Activated T-cell treated with anti-CD3 and anti-CD28 coated beads, Interleukin-2, amount 50 U/mL, for 72 hours (primary cell): ENCODE measurements at places on chromosomes 2 and 18.

DNA sequence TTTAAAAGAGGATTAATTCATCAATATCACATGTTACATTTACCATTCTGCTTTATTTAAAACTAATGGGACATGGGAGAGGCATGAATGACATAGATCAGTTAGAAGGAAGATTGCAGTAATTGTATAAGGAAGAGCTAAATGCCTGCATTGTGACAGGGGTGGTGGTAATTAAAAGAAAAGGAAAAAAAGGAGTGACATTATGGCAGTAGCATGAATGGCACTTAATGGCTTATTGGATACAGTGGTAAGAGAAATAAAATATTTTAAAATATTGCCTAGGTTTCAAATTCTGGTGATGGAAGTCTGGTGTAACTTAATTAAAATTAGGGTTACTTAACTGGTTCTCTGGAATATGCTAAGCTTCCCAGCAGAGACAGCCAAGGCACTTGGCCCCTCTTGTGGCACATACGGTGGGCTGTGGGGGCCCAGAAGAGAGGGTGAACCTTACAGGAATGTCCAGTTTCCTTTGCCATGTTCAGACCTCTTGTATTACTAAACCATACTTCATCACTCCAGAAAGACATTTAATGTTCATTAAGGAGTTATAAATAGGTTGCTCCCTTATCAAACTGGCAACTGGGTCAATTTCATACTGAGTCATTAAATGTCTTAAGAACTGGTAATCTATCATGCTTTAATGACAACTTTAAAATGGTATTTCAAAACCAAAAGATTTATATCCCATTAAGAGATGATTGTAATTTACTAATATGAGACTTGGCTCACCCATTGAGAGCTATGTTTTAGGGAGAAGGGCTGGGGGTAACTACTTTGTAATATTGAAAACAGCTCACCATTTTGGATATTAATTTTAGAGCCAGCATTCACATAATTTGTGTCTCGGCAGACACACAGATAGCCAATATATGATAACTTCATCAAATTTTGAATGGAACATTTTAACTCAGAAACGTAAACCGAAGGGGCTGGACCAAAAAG lies 798.9 kb upstream of the PIK3C3 start:
- no peak for DNase-seq

- peak; percentile 56 for DNase-seq
Observed at GRCh38 chr2:68715353-68716041, 19.1 kb upstream of the ARHGAP25 start.

- DNase-seq, result no peak
Observed at GRCh38 chr2:219362524-219363164, 25.1 kb downstream of the DNPEP start.

GRCh38 chr2:62309465-62310091 lies 113.7 kb downstream of the B3GNT2 start:
- DNase-seq, result peak; percentile 53

GRCh38 chr18:26809346-26809745 lies 56.2 kb downstream of the AQP4 start:
- DNase-seq, result no peak

- DNase-seq, result no peak
Observed at GRCh38 chr2:239938651-239939486, 86.3 kb downstream of the NDUFA10 start.

DNA sequence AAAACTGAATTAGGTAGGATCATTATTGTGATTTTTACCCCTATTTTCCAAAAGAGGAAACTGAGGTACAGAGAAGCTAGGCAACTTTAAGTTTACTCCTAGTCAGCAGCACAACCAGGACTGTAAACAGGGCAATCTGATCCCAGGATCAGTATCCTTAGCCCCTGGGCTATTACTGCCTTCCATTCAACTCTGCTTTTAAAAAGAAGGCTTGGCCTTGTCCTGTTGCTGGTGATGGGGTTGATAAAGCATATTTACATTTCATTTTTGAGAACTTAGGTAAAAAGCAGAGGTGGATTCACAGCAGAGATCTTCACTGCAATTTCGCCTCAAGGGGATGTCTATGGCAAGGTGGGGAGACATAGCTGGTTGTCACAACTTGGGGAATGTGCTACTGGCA lies 148.5 kb downstream of the GALNT14 start:
- no peak for DNase-seq

DNA sequence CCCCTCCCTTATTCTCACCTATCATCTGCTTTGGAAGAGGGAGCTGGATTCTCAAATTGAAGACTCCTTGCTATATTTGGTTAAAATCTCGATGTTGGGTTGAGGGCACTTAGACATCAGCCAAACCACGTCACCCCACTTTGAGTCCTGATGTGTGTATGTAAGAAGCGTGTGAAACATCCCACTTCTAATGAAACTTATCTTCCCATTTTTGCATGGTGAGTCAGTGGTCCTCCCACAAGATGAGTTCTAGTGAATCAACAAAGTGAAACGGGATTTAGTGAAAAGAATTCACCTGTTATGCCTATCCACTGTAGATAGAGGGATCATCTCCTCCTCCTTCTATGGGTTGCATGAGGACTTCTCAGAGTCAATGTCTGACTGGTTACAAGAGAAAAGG lies 51.4 kb upstream of the SPRED2 start:
- no peak for DNase-seq

GRCh38 chr2:27093430-27094352 lies 7.1 kb downstream of the KHK start:
- DNase-seq, result no peak

DNA sequence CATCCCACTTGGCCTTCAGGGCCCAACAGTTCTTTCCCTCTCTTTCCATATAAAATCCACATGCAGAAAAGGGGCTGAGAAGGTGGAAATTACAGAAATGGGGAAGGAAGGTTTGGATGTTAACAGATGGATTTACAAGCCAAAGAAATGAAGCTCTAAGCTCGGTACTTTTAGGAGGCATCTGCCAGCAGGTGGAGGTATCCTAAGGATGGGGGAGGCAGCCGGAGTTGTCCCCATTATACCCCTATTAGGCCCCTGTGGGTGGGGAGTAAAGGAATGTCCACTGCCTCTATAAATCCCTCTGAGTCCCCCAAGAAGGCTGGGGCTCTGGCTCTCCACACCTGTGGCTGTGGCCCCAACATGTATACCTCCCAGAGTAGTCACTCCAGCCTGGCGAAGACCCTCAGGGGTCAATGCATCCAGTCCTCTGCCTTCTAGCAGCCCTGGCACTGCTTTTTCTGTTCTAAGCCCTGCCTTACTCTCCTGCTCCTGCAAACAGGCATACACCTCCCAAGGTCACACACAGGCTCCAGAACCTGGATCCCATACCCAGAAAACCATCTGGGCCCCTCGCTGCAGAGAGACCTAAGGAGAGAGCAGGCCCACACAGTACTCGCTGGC lies 1.2 kb downstream of the FBXO41 start:
- no peak for DNase-seq

DNA sequence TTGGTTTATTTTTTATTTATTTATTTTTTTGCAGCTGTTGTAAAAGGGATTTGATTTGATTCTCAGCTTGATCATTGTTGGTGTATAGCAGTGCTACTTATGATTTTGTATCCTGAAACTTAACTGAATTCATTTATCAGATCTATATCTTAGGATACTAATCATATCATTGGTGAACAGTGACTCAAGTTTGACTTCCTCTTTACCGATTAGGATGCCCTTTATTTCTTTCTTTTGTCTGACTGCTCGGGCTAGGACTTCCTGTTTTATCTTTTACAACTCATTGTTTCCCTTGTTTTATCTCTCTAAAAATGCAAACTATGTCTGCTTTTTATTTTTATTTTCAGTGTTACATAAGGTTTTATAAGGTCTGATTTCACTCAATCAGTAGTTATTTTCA lies 23.6 kb downstream of the SP100 start:
- no peak for DNase-seq

GRCh38 chr2:45121236-45121927 lies 112.1 kb upstream of the SIX2 start:
- no peak for DNase-seq

DNA sequence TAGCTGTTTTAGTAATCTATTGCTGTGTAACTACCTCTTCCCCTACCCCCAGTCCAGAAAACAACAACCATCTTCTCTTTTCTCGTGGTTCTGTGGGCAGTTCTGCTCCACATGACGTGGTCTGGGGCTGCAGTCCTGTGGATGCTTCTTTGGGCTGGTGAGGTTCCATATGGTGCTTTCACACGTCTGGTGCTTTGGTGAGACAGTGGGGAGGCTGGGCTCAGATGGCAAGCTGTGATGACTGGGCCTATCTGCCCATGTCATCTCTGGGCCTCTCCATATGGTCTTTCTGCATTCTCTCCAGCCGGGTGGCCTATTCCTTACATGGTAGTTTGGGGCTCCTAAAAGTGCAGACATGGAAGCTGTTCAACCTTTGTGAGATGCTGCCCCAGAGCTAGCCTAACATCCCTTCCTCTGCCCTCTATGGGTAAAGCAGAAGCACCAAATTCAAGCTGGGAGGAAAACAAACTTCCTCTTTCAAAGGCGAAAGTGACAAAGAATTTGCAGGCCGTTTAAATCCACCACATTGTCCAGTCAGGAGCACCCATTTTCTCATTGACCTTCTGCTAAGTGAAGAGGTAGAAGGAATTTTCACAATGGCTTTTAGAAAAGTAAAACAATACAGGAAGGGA lies 68.3 kb upstream of the IL1R1 start:
- DNase-seq, result no peak

GRCh38 chr2:197215748-197216360 lies 94.7 kb downstream of the ANKRD44 start:
- DNase-seq, result no peak

GRCh38 chr2:13604951-13605661 lies 888.4 kb downstream of the TRIB2 start:
- DNase-seq, result no peak

GRCh38 chr2:182949052-182949451 lies 82.6 kb upstream of the FRZB start:
- no peak for DNase-seq

DNA sequence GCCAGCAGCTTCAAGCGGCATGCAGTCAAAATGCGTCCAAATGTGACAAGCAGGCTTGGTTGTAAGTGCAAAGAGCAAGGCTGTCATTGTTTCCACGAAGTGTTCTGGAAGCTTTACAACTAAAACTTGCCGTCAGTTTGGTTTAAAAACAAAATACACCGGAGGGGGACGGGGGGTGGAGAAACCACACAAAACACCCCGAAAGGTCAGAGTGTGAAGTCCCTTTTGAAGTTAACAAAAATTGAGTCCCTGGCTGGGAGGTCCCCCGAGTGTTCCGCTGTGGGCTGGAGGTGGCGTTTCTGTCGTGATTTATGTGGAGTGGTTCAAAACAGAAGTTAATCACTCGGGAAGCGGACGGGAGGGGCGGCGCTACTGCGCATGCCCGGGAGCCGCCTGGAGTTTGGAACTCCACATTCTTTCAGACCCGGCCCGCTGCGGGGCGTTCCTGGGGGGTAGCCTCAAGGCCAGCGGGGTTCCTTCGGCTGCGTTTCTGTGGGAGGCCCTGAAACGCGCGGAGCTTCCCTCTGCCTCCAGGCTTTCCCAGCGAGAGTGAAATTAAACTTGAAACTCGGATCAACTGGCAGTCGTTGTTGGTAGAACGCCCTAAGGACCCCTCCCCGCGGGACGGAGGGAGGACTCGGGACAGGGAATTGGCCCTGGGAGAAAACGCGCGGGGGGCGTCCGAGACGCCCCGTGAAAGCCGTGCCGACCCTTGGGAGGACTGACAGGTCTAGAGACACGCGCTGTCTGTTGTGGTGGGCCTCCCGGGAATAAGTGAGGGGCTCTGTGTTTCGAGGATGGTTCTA lies 1.4 kb downstream of the TGIF1 start:
- DNase-seq, result peak; percentile 89

GRCh38 chr2:169729274-169729605 lies 4.4 kb upstream of the KLHL23 start:
- DNase-seq, result no peak

DNA sequence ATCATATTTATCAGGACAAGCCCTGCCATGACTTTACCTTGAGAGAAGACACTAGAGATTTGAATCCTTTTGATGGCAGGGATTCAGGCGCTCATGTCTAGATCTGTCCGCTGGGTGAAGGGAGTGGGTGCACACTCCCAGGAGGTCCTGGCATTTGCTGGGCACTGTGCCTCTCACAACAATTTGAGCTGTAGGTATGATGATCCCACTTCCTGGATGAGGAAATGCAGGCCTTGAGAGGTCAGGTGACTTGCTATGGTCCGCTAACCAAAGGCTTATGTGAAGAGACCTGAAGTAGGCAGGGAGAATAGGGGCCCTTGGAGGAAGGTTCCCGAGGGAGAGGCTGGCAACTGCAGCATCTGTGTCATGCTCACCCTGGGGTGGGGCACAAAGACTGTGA lies 206.1 kb downstream of the HAUS1 start:
- no peak for DNase-seq

- DNase-seq, result no peak
Observed at GRCh38 chr2:235098269-235098668, 146.5 kb downstream of the SH3BP4 start.

DNA sequence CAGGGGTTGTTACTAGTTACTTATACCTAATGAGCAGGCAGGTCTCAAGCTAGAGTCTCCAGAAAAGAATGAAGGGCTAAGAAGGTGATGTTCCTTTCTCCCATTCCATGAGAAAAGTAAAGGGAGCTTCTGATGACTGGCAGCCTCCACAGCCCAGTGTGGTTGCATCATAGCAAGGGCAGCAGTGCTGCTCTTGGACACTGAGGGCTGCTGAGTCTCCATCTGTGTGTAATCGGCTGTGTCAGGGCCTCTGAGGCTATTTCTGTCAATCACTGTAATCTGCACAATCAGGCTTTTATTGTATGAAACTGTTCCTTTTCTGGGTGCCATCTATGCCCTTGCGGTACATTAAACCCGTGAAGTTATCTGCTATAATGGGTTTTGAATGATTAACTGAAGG lies 164.1 kb upstream of the FBXO11 start:
- no peak for DNase-seq

GRCh38 chr2:83305758-83306378 lies 1153.2 kb downstream of the SUCLG1 start:
- no peak for DNase-seq

- no peak for DNase-seq
Observed at GRCh38 chr2:100059638-100060037, 82.8 kb downstream of the AFF3 start.

DNA sequence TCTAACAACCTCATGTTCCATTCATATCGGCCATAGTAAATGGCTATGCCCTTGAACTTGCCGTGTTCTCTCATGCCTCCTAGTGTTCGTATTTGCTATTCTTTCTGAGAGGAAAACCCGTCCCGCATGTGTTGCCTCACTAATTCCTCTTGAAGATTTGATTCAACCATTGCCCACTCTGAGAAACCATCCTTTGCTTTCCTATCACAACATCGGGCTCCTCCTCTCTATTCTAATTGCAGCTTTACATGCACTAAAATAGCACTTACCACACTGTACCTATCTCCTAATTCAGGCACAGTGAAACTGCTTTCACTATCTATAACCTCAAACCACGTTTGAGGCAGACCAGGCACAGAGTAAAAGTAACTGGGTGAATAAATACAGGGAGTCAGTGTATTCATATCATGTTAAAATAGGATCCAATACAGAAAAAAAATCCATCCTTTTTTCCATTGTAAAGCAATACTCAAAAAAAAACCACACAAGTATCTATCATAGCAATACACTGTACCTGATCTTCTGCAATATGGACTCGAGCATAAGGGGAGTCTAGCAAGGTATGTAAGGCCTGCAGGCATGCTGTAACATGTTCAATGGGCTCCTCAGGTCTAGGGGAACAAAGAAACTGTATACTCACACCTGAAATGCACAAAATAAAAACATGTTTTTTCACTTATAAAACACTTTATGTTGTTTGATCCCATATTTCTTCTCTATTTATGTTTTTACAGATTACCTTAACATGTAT lies 39.0 kb upstream of the STRN start:
- peak; percentile 22 for DNase-seq

- DNase-seq, result no peak
Observed at GRCh38 chr2:78780256-78780655, 245.2 kb upstream of the REG3G start.
